Activated T-helper 1 cell treated with anti-CD3 and anti-CD28 coated beads, Interleukin-12 subunit alpha, Interleukin-12 subunit beta, Interleukin-2, Interleukin-4 antibody, amounts not matched to agents 30 ng/mL and 10 ng/mL and 1 ng/mL, durations not matched to agents 14 hours and 24 hours and 36 hours (primary cell): ENCODE measurements at places on chromosomes 1 and 21. TPM values are rescaled to one million over a fixed set of nuclear protein-coding genes. Genes with fewer than 3 reads are reported as not detected.

The SLC25A34 gene
- total RNA-seq, result 1.1 and 1.8 TPM in 2 replicates

The RSPO1 gene
- total RNA-seq, result not detected in 2 replicates

The MAP1LC3C gene
- not detected in 2 replicates for total RNA-seq

The BGLAP gene
- 1.8 and 2.5 TPM in 2 replicates for total RNA-seq

The ZNF648 gene
- total RNA-seq, result not detected in 2 replicates

The SPRR5 gene
- total RNA-seq, result not detected in 2 replicates

The TOR3A gene
- total RNA-seq, result 41.3 and 44.1 TPM in 2 replicates

The RPF1 gene
- 65.2 and 65.5 TPM in 2 replicates for total RNA-seq

The ITLN2 gene
- total RNA-seq, result not detected in 2 replicates

The TSHB gene
- not detected in 2 replicates for total RNA-seq

The FCGR3A gene
- total RNA-seq, result not detected in 2 replicates

The NBPF4 gene
- 0.16 TPM in 1 of 2 replicates, not detected in the other for total RNA-seq

The ZNF593OS gene
- total RNA-seq, result not detected in 2 replicates

The GPA33 gene
- total RNA-seq, result 0.07 and 0.08 TPM in 2 replicates

The SMAP2 gene
- 196 and 201 TPM in 2 replicates for total RNA-seq

The AIRE gene
- total RNA-seq, result not detected in 2 replicates

The GRIK1 gene
- not detected in 2 replicates for total RNA-seq

The INKA2 gene
- total RNA-seq, result 1.3 and 1.7 TPM in 2 replicates

The CROCC gene
- total RNA-seq, result 22.1 and 22.6 TPM in 2 replicates

The PLEKHN1 gene
- 1.7 and 1.8 TPM in 2 replicates for total RNA-seq

The MSH4 gene
- total RNA-seq, result 0.39 and 0.54 TPM in 2 replicates

The PRRC2C gene
- 291 and 295 TPM in 2 replicates for total RNA-seq

The SPRR2F gene
- not detected in 2 replicates for total RNA-seq

The C1orf94 gene
- not detected in 2 replicates for total RNA-seq

The ZBTB37 gene
- 9.2 and 9.4 TPM in 2 replicates for total RNA-seq

The KLHDC9 gene
- total RNA-seq, result not detected in 2 replicates

The KRTAP21-2 gene
- not detected in 2 replicates for total RNA-seq

The LTN1 gene
- total RNA-seq, result 25.6 and 28.4 TPM in 2 replicates

The EYA3 gene
- 32.2 and 35.5 TPM in 2 replicates for total RNA-seq

The IPO9 gene
- 58.5 and 61.6 TPM in 2 replicates for total RNA-seq

The FAM72B gene
- total RNA-seq, result 24.3 and 26.1 TPM in 2 replicates

The RHBG gene
- total RNA-seq, result not detected in 2 replicates

The SERTAD4 gene
- not detected in 2 replicates for total RNA-seq

The LCE3D gene
- not detected in 2 replicates for total RNA-seq
